ENCODE measurements at places on chromosomes 2 and 18.

- no peak for DNase-seq
These were observed at the start of gene CXCR1 for GRCh38 chr2:218166791-218167190. Gene CXCR1, minus strand, starts transcription at chr2:218166962. Its CDS starts 1,751 bp downstream, at chr2:218165211.

- DNase-seq, result peak; percentile 64
These were observed 19.6 kb downstream of the RAMP1 start for GRCh38 chr2:237879058-237879430.

DNA sequence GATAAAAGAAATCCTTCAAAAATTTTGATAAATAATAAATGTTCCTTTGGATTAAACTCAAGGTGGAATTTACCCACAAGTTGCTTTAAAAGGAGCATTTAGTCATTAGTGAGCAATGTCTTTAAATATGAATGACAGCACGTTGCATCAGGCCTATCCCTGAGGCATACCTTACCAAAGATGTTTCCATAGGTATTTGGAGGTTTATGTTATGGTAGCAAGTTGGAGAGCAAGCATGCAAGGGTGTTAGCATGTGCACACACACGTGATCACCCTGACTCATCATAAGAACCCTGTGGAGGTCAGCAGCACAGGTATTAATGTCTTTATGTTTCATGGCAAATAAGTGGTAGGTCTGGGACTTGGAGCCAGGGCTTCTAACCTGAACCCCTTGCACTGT, 159.9 kb downstream of the ACTR3 start:
- DNase-seq, result no peak

GRCh38 chr2:169705927-169706326, 11.7 kb downstream of the PHOSPHO2 start:
- peak; percentile 68 for DNase-seq

DNA sequence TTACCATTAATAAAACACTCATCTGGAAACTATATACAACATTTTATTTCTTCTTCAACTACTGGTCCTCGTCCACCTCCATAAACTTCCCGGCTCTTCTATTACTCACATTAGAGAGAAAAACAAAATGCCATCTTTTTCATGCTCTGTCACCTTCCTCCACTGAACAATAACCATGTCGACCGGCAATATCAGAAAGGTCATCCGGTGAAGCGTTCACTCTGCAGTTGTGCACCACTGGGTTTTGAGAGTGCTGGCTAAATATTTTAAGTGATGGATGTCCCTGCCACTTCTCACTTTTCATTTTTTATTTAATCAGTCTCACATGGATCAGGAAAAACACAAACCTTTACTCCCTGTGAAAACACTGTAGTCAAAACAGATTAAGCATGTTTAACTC, 48.2 kb downstream of the SPP2 start:
- no peak for DNase-seq

DNA sequence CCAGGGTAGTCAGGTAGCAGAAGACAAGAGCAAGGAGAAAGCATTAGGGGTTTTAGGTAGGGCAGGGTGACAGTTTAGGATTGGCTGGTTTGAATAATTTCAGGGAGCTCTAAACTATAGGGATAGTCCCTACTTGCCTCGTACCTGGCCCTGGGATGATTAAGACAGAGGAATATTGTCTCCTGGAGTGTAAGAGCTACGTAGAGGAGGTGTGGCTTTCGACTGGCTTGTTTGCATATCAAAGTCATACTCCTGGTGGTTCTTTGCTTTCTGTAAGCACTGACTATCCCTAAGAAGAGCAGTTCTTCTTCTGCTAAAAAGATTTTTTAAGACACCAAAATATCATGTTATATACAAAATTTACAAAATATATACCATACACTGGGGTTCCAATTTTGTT, 1867.4 kb downstream of the SUCLG1 start:
- no peak for DNase-seq

DNA sequence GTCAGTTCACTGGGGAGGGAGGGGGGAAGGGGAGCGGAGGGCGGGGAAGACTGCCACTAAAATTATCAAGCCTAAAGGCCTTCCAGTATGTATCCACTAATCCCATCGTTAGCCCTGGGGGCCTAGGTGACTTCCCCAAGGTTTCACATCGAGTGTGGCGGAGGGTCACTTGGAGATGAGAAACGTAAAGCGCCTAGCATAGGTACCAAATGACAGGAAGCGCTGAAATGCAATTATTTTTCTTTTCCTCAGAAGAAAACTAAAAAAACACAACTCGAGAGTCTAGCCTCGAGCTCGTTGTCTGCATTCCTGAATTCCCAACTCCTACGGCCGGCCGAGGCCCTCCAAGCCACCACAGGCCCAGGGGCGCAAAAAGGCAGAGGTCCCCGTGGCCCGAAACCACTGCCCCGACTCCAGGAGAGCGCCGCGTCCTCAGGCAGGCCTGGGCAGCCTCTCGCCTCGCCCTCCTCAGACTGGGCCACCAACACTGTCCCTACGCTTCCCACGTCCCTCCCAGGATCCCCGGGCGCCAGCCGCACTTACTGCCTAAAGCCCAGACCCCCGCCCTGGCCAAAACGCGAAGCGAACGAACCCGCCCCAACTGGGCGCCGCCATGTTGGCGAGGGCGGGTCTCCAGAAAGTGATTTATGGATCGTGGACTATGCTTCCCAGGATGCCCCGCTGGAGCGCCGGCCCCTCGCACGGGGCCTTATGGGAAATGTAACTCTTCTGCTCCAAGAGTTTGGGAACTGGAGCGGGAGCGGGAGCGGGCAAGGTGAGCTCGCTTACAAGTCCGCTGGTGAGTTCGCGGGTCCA, at the start of gene USP40:
USP40 (minus strand) TSS at position 642 of the 816 bp plus-strand sequence. CDS start 1,228 bp downstream, outside the sequence.
- DNase-seq, result peak; percentile 92

DNA sequence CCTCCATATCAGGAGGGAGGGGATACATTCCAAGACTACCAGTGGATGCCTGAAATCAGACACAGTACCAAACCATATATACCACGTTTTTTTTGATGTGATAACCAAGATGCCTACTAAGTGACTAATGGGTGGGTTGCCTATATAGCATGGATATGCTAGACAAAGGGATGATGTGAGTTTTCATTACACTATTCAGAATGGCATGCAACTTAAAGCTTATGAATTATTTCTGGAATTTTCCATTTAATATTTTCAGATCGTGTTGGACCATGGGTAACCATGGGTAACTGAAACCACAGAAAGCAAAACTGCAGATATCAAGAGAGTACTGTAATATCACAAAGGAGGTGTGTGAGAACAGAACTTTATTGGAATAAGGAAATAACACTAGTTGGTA, 39.6 kb upstream of the CRACDL start:
- DNase-seq, result no peak

- DNase-seq, result peak; percentile 74
These were observed 867 bp upstream of the TTL start for GRCh38 chr2:112481050-112481527.

- DNase-seq, result no peak
These were observed 250.4 kb upstream of the NCKAP5 start for GRCh38 chr2:133818661-133819060.

DNA sequence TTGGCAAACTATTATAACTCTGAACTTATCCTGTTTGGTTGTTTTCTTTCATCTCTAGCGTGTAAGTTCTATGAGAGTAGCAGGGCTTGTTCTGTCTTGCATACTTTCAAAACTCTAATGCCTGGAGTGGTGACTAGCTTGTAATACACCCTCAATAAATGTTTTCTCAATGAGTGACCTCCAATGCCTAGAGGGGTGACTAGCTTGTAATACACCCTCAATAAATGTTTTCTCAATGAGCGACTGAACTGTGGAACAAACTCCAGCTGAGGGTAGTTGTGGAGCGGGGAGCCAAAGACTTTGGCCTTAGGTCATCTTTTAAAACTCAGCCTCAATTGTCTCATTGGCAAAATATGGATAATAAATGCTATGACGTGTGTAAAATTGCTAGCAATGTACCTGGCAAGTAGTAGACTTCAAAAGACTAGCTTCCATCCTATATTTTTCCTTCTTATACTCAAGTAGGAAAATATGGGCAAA, 1.8 kb downstream of the GPD2 start:
- no peak for DNase-seq

DNA sequence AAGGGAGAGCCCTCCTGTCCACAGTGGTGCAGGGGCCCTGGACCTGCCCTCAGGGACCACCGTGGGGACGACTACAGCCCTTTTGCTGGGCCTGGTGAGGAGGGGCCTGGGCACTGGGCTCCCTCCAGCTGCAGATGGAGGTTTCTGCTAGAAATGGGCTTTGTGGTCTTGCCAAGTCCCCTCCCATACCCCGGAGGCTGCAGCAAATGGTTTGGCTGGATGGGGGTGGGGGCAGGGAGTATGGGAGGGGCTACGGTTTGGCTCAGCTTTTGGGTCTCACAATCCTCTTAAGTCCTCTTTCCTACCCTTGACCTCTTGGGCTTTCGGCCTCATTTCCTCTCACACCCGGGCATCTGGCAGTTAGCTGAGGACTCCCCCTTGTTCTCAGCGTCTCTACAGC, 21.7 kb downstream of the TET3 start:
- DNase-seq, result no peak

GRCh38 chr2:128304330-128304714, 14.3 kb downstream of the HS6ST1 start:
- DNase-seq, result no peak

DNA sequence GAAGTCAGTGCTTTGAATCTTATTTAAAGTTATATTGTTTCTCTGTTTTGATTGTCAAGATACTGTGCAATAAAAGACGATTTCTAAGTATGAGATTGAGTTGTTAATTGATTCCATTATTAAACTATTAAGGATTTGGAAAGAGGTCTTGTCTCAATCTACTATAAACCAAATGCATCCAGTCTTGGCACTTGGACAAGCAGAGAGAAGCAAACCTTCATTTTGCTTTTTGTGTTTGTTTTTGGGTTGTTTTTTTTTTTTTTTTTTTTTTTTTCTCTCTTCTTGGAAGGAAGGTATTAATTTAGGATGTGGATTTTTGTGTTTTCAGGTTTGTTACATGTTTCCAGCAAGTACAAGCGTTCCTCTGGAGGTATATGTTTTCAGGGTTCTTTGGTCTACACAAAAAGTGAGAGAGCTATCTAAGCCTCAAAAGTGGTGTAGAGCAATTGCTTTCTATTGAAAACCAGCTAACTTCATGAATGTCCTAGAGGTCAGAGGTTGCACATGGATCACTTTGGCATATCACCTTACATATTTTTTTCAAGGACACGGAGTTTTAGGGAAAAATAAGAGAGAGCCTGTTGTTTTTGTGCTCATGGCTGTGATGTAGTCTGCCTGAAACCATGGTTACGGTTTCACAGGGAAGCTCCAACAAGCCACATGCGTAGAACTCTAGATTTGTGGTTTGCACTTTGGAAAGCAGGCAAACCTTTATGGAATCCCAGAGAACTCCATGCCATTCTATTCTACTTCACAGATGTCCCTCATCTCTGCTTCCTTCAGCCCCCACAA, 1.8 kb downstream of the PRKCE start:
- peak; percentile 61 for DNase-seq

GRCh38 chr18:51011709-51012108, 18.3 kb upstream of the SMAD4 start:
- DNase-seq, result no peak

DNA sequence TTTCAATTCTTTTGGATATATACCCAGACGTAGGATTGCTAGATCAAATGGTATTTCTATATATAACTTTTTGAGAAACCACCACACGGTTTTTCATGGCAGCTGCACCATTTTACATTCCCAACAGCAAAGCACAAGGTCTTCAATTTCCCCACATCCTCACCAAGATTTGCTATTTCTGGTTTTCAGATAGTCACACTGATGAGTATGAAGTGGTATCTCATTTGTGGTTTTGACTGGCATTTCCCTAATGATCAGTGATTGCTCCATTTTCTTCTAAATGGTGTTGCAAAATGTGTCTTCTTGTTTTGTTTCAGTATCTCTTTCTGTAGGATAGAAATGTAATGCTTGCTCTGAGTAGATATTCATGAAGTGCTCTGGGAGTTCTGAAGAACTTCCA, 52.0 kb downstream of the ANKRD44 start:
- peak; percentile 36 for DNase-seq

GRCh38 chr18:41602034-41602433, 353.0 kb upstream of the PIK3C3 start:
- DNase-seq, result no peak

DNA sequence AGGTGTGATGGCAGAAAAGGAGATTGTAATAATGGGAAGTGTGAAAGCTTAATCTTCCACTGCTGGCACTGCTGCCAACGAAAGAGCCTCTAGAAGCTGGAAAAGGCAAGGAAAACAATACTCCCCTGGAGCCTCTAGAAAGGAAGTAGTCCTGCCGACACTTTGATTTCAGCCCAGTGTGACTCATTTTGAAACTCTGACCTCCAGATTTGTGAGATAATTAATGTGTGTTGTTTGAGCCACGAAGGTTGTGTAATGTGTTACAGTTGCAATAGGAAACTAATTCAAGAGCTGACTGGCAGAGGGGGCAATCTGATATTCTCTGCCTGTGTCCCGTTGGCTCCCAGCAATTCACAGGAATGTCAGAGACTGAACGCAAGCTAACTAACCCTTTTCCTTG, 219.2 kb upstream of the UBE2E3 start:
- DNase-seq, result peak; percentile 58

GRCh38 chr2:159456500-159457426, 159.6 kb downstream of the BAZ2B start:
- peak; percentile 28 for DNase-seq

DNA sequence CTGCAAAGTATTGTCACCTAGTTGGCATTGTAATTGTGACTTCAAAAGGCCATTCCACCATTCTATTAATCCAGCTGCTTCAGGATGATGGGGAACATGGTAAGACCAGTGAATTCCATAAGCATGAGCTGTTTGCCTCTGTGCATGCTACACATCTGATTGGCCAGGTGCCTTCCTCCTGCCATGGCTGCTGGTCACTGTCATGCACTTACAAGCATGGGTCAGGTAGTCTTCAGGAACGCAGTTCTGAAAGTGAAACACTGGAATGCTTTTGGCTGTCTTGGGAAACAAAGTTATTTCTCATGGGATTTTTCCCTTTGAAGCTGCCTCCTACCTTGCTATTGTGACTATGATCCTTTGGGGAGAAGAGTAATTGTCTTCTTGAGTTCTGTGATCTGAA, 267.6 kb downstream of the GBX2 start:
- no peak for DNase-seq

GRCh38 chr2:50051374-50051773, 897.1 kb upstream of the FSHR start:
- DNase-seq, result no peak

DNA sequence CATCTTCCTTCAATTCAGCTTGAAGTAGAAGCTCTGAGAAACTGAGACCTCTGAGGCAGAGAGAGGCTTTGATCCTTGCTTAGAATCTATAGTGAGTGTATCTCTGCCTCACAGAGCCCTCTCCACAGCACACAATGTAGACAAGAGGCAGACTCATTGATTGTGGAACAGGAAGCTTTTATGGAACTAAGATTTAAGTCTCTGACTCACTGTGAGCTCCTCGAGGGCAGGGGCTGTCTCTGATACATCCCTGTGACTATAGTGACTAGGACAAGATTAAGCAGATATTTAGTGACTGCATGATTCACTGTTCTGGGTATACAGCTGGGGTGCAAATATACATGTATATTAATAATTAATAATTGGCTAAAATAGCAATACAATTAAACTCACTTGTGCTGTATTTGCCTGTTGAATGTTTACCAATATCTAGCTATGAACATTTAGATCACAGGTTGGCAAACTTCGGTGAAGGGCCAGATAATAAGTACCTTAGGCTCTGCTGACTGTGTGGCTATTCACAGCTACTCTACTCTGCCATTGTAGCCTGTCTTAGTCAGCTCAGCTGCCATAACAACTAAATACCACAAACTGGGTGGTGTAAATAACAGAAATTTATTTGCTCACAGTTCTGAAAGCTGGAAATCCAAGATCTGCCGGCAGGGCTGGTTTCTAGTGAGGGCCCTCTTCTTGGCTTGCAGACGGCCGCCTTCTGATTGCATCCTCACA, 54.4 kb downstream of the ARHGEF4 start:
- DNase-seq, result no peak
